Hippocampal formation (tissue), 2 donors: ENCODE measurements at places on chromosomes 1 and 21.

GRCh38 chr21:15624646-15625045 lies 105.1 kb upstream of the USP25 start:
- no peak for DNase-seq

GRCh38 chr1:8137481-8138244 lies 111.6 kb upstream of the ERRFI1 start:
- DNase-seq = no peak

DNA sequence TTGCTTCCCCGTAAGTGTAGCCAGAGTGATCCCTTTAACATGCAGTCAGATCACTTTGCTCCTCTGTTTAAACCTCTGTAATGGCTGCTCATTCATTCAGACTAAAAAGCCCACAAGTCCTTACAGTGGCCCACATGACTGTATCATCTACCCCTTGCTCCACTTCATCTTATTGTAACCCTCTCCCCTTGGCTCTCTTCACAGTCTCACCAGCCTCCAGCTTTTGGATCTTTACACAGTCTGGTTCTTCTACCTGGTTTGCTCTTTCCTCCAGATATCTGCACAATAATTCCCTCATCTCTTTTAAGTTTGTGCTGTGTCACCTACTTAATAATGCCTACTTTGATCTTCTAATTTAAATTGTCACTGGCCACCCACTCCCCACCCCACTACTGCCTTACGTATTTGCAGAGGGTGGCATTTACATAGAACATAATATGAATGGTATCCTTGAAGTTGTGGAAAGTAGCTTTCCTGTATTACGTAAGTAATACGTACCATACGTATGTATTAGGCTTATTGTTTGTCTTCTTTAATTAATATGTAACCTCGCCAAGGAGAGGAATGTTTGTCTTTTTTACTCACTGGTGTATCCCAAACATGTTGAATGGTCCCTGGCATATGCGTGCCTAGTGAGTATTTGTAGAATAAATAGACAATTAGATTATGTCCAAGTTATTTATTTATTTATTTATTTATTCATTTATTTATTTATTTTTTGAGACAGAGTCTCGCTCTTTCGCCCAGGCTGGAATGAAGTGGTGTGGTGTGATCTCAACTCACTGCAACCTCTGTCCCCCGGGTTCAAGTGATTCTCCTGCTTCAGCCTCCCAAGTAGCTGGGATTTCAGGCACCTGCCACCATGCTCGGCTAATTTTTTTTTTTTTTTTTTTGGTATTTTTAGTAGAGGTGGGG lies 48.6 kb downstream of the TSNAX start:
- no peak for DNase-seq

DNA sequence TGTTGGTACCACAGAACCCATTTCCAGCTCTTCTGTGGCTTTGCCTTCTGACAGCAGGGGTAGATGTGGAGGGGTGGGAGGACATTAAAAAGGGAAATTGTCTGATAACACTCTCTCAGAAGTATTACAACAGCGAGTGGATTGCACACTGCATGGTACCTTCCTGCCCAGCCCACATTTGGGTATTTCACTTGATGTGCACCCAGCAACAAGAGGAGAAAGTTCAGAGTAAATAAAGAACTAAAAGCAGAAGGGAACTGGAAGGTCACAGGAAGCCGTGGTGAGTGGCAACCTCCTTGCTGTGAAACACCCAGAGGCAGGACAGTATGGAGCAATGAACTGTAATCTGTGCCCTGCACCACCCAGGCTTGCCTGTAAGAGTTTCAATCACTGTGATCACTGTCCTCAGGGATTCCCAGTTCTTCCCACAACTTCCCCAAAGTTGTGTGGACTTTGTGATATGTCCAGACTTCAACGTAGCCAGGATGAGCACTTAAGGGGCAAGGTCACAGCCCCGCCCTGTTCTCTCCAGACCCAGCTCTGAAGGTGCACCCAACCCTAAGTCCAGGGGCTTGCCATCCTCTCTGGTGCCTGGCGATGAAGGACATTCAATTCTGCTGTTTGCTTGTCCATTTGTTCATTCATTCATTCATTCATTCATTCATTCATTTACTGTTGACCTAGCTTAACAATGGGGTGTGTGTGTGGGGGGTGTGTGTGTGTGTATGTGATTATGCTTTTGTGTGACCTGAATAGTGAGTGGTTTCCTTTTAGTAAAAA lies 18.7 kb upstream of the F5 start:
- no peak for DNase-seq

- no peak for DNase-seq
Measured at GRCh38 chr1:19128968-19129514, 81.0 kb downstream of the UBR4 start.
